ENCODE measurements at places on chromosomes 13 and 19. TPM values are rescaled to one million over a fixed set of nuclear protein-coding genes. Genes with fewer than 3 reads are reported as not detected.

DNA sequence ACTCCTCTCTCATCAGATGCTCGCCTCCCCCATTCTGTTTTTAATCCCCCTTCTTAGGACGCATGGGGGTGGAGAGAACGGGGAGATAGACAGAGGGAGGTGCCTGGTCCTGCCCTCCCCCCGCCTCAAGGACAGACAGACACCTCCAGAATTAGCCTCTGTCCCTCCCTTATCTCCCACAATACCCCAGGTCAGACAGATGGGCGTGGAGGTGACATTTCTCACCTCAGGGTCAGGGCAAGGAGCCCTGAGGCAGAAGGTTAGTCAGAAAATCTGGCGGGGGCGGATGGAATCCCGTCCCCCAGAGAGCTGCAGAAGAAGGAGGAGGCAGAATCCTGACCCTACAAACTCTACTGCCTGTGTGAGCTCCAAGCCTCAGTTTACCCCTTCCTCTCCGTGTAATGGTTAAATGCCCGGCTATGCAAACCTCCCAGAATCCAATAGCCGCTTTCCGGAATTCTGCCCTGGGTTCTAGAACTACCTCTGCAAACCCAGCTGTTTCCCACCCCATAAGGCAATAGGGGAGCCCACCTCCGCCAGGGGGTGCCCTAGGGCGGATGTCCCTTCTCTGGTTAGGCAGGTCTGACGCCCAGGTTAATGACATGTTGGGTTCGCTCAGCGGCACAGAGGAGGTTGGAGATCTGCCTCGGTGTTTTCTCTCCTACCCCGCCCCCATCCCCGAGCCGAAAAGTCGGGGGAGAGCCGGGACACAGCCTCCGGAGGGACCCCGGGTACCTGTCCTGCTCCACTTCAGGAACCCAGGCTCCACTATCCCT lies 900 bp downstream of the PPP1R13L start:
- DNase-seq = no peak

GRCh38 chr13:25249001-25249543 lies 38.2 kb downstream of the MTMR6 start:
- no peak for DNase-seq

- DNase-seq = no peak
Observed at GRCh38 chr13:78826936-78827335, 168.0 kb upstream of the OBI1 start.

Gene KLK5
- not detected for polyA plus RNA-seq
